Pancreas (tissue), 10 donors: ENCODE measurements at places on chromosomes 5 and 9. TPM values are rescaled to one million over a fixed set of nuclear protein-coding genes. Genes with fewer than 3 reads are reported as not detected.

DNA sequence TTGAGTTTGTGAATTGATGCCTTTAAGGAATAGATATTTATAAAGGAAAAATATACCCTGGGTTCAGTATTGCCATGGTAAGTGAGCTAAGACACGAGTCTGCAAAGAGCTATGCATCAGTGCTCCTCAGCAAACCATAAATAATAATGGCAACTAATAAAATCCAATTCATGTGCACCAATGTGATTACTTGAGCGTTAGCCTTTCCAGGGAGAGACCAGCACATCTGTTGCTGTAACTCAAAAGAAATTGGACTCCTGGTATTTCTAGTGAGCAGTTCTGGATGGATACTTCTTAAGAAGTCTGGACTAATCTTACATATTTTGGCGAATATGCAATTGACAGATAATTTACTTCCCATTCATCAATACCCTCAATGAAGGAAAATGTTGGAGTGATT, 373.3 kb downstream of the ARHGEF28 start:
- DNase-seq: no peak
- no peak overlapping the region for H3K27ac ChIP-seq
- H3K27me3 ChIP-seq: no peaks in the 10 kb centered on the region
- no peaks in the 10 kb centered on the region for H3K4me1 ChIP-seq

GRCh38 chr9:121261107-121261460, 6.9 kb upstream of the GSN start:
- no peaks in the 10 kb centered on the region for H3K36me3 ChIP-seq
- no peak for DNase-seq
- no peaks in the 10 kb centered on the region for H3K27me3 ChIP-seq
- H3K4me3 ChIP-seq: no peak overlapping the region
- no peak overlapping the region for H3K27ac ChIP-seq

DNA sequence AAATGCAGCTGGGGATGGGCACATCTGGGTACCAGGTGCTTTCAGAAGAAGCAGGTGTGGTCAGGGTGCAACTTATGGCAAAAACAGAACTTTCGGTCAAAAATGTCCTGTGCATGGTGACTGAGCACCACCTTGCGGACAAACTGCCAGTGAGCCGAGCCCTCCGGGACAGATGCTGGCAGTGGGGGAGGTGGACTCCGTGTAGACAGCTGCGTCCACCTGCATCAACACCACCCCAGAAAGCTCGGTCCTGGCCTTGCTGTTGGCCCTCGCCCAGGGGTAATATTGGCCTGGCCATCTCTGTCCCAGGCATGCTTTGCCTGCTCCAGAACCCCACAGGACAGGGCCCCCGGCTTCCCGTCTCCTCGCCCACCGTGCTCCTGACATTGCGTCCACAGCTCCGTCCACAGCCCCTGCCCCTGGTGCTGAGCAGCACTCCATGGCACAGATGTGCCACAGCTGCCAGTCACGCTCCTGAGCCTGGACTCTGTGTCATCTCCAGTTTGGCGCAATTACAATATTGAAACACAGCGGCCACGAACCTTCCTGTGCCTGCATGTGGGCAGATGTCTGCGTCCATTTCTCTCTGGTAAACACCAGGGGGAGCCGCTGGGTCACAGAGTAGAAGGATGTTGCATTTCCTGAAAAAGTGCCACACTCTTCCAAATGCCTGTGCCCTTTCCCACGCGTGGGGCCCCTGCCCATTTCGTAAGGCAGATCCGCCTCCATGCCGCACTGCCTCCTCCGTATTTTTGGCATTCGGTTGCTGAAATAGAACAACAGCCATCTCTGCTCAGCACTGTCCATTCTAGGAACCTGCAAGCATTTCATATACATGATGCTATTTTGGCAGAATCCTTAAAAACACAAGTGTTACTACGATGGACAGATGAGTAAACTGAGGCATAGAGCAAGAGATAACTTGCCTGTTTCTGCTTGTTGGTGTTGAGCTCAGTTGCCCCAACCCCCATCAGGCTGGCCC, 33.4 kb upstream of the SLC6A19 start:
- no peak overlapping the region for H3K27ac ChIP-seq
- peak; percentile 83 for DNase-seq
- peaks cover 4% of the 10 kb centered on the region for H3K4me1 ChIP-seq
- H3K4me3 ChIP-seq: peak overlapping the region; percentile 28
- H3K36me3 ChIP-seq: no peaks in the 10 kb centered on the region

The RPS14 gene
- 2,004 TPM for polyA plus RNA-seq

The BARX1 gene
- 3.7 TPM for polyA plus RNA-seq
